ENCODE measurements at places on chromosomes 7 and 10.

DNA sequence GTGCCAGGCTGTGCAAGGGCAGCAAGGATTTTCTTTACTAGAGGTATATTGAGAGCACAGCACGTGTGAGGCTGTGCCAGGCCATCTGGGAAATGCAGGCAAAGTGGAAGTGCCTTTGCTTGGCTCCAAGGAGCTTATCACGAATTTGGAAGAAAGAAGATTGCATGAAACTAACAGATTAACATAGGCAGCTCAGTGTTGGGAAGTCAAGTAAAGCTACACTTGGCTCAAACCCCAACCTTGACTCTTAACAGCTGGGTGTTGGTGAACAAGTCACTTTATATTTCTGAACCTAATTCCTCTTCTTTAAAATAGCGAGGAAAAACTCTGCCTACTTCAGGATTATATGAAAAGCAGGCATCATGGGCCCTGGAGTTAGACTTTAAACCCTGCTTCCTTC, 105.2 kb downstream of the PLCE1 start:
- no peak overlapping the region for H3K4me3 ChIP-seq
- no peaks in the 10 kb centered on the region for H3K27me3 ChIP-seq
- H3K36me3 ChIP-seq, result no peaks in the 10 kb centered on the region
- peaks cover 6% of the 10 kb centered on the region for H3K4me1 ChIP-seq
- no peak overlapping the region for H3K27ac ChIP-seq
- no peak for DNase-seq

- no peak for DNase-seq
- H3K4me3 ChIP-seq, result no peak overlapping the region
- no peak overlapping the region for H3K27ac ChIP-seq
- peaks cover 5% of the 10 kb centered on the region for H3K4me1 ChIP-seq
- no peaks in the 10 kb centered on the region for H3K27me3 ChIP-seq
These were observed 558.9 kb upstream of the MBL2 start for GRCh38 chr10:53331460-53331859.

GRCh38 chr10:100995181-100995580, 4.4 kb upstream of the LZTS2 start:
- no peak overlapping the region for H3K27ac ChIP-seq
- H3K4me3 ChIP-seq, result no peak overlapping the region
- peaks cover 10% of the 10 kb centered on the region for H3K36me3 ChIP-seq

DNA sequence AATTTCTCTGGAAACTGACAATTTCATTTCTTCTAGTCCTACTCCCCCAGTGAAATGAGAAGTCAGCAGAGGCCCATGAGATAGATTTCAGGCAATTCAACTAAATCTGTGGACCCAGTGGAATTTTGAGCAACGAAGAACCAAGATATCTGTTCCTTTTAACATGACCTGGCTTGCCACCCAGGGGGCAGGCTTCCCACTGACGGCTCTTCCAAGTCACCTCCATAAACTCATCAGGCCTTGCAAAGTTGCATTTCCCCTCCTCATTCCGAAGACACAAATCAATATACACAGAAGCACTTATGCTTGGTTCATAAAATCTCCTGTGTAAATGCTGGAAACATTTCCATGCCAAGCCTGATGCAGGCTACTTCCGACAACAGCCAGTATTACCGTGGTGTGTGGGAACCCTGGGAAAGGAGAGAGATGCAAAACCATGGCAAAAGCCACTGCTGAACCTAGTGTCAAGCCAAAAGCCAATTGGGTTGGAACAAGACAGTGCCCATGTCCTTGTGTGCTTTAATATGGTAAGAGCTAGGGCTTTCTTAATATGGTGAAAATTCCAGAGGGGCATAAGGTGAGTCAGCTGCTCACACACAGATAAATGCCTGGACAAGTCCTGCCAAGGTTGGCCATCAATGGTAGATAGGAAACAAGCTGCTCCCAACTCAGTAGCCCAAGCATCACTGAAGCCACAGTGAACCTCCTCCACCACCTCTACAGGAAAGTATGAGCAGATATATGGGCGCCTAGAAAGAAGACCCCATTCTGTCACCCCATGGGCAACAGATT, 1.6 kb downstream of the FRMD4A start:
- H3K4me1 ChIP-seq, result no peaks in the 10 kb centered on the region
- H3K36me3 ChIP-seq, result no peaks in the 10 kb centered on the region
- DNase-seq, result no peak
- peaks cover 26% of the 10 kb centered on the region for H3K27me3 ChIP-seq
- no peak overlapping the region for H3K4me3 ChIP-seq
- no peak overlapping the region for H3K27ac ChIP-seq

DNA sequence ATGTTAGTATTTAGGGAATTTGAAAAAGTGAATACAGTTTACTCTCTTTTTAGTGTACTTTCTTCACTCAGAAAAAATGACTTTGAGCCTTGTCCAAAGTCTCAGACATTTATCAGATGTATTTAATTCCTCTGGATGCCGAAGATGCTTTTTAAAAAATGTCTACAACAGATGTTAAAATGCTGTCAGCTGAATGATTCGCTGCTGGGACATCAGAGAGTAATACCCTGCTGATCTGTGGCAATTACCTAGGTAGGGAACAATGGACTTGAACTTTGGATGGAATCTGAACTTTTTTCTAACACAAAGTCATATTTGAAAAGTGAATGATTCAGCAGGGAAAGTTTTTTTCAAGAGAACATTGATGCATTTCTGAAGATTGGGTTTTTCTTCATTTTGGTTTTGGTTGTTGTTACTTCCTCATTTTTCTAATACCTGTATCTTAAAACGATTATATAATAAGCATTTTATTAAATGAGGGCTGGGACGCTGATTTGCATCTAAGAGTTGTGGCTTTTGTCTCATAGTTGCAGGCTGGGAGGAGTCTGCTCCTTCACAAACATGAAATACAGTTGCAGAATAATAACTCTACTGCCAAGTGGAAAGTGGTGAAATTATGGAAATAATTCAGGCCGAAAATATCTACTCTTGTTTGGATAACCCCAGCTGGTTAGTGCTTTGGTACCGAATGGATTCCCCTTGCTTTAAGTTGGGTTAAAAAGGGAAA, 98.0 kb downstream of the SPAG6 start:
- no peaks in the 10 kb centered on the region for H3K36me3 ChIP-seq
- H3K4me3 ChIP-seq, result no peak overlapping the region
- no peak for DNase-seq
- H3K27ac ChIP-seq, result no peak overlapping the region
- H3K27me3 ChIP-seq, result no peaks in the 10 kb centered on the region
- H3K4me1 ChIP-seq, result peaks cover 8% of the 10 kb centered on the region

Measured in PC-3 (cell line).